CMK (cell line): ENCODE measurements at places on chromosomes 12 and 14.
A peak's percentile ranks its signal among the peaks of the same experiment; 100 is the strongest.

- DNase-seq, result no peak
Observed at GRCh38 chr14:79278798-79279644, 932.3 kb downstream of the DIO2 start.

- DNase-seq, result no peak
Observed at GRCh38 chr12:79409562-79409961, 281.2 kb downstream of the PAWR start.

GRCh38 chr12:65608319-65608916 lies 215.9 kb upstream of the HMGA2 start:
- DNase-seq, result no peak

- no peak for DNase-seq
Observed at GRCh38 chr14:105818712-105819005, 292.3 kb downstream of the TMEM121 start.

DNA sequence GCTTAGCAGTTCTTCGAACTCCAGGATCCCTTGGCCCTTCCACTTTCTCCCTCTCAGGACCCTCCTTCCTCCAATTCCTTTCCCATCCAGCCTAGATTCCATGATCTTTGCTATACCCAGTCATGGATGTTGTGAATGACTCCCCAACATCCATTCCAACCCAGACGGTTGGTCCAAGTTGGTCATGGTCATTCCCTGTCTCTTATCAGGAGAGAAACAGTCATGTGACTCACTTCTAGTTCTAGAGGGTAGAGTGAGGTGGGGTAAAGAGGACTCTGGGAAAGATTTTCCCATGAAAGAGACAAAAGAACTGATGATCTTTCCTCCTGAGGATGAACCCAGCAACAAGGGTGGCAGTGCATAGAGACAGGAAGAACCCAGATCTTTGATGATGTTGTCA lies 9.2 kb upstream of the P2RX7 start:
- no peak for DNase-seq

DNA sequence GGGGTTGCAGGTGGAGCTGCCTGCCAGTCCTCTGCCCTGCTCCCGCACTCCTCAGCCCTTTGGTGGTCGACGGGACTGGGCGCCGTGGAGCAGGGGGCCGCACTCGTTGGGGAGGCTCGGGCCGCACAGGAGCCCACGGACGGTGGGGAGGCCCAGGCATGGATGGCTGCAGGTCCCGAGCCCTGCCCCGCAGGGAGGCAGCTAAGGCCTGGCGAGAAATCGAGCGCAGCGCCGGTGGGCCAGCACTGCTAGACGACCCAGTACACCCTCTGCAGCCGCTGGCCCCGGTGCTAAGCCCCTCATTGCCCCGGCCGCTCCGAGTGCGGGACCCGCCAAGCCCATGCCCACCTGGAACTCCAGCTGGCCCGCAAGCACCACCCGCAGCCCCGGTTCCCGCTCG lies 221.8 kb downstream of the BTG1 start:
- no peak for DNase-seq

DNA sequence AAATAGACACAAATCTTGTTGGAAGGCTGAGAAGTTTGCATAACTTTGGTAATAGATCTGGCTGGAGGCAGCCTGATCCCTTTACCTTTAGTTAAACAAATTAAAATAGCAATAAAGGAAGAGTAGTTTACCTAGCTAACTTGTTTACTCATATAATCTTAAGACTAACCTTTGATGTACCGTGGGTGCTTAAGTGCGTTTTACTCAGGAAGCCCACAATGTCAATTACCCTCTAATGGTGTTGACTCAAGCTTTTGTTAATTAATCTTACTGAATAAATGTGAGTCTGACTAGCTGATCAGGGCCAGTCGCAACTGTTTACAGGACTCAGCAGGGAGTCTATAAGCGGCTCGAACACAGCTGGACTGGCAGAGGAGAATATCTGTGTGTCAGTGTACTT lies 51.5 kb downstream of the FAR2 start:
- no peak for DNase-seq

GRCh38 chr12:6773590-6774351 lies 1.5 kb downstream of the LAG3 start:
- DNase-seq, result no peak

DNA sequence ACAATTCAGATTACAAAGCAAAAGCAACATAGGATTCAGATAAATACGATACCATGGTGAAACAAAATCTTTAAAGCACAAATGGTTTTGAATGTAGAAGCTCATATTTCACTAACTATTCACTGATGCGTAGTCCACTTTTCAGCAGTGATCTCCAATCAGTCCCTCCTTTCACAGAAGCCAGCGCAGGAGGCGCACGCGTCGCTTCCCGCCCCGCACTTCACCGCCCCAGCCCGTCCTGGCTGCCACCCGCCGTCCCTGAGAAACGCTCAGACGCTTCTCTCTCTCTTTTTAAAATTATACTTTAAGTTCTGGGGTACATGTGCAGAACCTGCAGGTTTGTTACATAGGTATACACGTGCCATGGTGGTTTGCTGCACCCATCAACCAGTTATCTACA lies 19.8 kb upstream of the CHFR start:
- DNase-seq, result no peak

DNA sequence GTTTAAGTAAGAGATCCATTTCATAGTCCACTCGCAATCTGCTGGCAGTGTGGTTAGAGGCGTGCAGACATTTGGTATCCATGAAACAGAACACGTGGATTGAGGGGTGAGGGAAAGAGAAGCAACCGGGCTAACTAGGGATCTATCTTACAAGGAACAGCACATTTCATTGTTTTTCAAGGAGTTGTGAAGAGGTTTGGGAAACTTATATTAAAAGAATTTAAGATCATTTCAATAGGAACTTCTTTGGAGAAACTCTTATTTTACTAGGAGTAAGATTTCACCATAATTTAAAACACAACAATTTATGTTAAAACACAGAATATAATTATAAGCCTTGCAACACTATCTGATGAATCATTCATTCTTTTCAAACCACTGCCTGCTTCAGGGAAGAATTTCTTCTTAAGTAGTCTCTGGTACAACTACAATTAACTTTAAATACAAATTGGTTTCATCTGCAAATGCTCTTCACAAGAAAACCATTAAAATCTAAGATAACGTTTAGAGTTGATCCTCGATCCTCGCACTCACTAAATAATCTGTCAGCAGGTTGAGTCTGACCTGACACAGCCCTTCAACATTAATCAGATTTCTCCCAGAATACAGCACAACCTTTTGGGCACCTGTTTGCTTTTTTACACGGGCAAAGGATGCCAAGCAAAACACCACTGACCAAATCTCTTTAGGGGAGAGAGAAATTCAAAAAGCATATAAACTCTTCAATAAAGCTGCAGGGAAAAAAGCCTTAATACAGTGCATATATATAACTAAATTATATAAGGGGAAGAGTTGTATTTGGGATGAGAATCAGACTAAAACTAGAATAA lies 27.3 kb downstream of the PPTC7 start:
- DNase-seq, result no peak

- DNase-seq, result peak; percentile 5
Observed at GRCh38 chr12:84502907-84503787, 409.5 kb downstream of the SLC6A15 start.

- no peak for DNase-seq
Observed at GRCh38 chr12:69987579-69988091, 162.6 kb downstream of the MYRFL start.

DNA sequence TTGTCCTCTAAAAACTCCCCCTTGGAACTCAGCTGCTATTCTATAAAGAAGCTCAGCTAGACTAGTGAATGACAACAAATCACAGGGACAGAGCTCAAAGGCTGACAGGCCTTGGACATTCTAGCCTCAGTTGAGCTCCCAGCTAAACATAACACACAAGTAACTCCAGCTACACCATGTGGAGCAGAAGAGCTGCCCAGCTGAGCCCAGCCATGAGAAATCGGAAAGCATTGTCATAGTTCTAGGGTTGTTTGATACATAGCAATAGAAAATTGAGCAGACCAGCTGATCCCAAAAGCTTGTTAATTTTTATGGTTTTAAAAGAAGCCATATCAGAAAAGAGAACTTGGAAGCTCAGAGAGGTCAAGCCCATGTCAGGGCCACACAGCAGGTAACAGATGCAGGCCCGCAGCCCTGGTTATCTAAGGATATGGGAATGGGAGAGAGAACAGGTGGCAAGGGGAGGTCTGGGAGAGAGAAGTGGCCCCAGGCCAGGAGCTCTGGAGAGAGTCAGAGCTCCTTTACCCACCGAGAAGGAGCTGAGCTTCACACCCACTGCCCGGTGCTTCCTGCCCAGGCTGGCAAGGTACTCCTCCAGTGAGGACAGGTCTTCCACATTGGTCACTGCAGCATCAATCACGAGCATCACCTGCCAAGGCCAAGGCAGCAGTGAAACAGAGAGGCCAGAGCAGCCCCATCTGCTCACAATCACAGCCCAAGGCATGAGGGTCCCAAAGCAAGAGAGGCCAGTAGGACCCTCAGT lies 2.9 kb downstream of the NGB start:
- no peak for DNase-seq

GRCh38 chr12:53049571-53050318 lies at the start of gene TNS2:
Gene TNS2, plus strand, starts transcription at chr12:53050065. Its CDS starts 121 bp downstream, at chr12:53050186.
- DNase-seq, result peak; percentile 64

DNA sequence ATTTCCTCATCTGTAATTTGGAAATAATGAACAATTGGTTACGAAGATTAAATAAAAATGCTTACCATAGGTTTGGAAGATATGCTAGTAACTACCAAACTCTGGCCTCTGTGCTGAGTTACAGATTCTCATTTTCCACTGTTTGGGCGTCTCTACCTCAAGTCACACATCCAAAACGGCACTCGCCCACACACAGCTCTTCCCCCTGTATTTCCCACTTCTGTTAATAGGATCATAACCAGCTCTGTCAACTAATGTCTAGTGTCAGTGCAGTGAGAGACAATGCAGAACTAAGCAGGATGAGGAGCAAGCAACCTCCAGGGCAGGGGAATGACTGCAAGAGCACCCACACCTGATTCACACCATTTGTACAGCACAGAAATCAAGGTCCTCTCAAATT lies 10.9 kb upstream of the SYCP3 start:
- DNase-seq, result no peak

DNA sequence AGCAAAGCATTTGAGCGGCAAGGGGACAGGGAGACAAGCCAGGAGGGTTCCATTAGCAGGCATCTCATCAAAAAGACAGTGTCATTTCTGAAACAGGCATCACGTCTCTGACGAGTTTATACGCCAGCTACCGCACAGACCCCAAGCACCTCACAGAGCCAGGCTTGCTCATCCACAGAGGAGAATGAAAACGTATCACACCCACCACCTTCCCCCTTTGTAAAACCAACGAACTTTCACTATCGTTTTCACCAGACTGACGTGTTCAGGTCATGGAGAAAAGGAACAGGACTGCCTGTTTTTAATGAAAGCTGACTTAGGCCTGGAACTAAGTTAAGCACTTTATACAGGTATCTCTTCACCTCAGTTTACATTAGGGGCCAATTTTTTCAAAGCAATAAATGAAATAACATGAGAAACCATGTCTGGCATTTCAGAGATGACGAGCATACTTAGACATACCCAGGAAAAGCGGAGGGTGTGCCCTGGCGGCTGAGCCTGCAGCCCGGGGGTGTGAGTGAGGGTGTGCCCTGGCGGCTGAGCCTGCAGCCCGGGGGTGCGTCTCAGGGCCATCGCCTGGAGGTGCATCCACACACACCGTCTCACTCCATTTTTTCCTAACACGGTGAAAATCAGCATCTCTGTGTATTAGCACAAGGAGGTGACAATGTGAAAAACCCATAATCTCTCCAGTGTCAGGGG lies 41.9 kb downstream of the STX2 start:
- DNase-seq, result no peak

DNA sequence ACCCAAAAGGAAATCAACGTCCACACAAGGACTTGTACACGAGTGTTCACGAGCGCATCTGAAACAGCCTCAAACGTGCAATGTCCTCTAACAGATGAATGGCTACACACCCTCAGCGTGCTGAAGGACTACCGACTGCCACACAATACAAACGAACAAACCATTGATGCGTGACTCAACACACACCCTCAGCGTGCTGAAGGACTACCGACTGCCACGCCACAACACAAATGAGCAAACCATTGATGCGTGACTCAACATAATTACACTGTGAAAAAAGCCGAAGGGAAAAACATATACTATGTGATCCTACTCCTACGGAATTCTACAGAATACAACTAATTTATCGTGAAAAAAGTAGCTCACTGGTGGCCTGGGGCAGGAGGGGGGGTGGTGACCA lies 25.1 kb upstream of the BTBD6 start:
- DNase-seq, result no peak

DNA sequence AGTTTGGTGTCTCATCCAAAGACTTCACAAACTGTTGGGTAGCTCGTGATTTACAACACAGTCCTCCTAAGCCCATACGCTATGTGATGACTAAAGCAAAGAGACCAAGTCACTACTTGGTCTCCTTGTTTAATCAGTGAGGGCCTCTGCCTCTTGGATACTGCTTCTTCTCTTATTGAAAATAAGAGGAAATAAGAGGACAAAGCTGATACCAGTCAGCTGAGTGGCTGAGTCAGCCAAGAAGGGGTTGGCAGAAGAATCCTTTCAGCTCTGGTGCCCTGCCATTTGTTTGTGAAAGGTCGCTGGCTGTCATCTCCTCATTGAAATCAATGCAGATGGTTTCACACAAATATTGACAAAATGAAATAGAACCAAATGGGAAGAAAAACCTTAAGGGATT lies 67.5 kb upstream of the SLC35F4 start:
- no peak for DNase-seq

- no peak for DNase-seq
Observed at GRCh38 chr12:104095289-104095688, 31.0 kb downstream of the HCFC2 start.

DNA sequence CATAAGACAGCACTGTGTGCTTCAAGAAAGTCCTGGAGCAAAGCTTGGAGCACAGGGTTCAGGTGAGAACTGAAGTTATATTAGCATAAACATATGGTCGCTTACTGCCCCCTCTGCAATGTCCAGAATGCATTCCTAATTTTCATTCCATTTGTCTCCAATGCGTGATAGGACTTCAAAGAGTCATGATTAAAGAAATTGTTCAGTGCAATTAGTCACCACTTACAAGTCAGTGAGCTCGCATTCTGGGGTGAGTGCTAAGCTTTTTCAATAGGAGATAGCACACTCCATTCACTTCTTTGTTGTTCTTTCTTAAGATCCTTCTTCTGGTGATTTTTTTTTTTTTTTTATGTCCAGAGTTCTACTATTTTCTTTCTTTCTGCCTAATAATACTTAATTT lies 398.4 kb downstream of the SYT1 start:
- DNase-seq, result no peak

- DNase-seq, result no peak
Observed at GRCh38 chr12:11431486-11431885, 36.1 kb upstream of the PRB2 start.

DNA sequence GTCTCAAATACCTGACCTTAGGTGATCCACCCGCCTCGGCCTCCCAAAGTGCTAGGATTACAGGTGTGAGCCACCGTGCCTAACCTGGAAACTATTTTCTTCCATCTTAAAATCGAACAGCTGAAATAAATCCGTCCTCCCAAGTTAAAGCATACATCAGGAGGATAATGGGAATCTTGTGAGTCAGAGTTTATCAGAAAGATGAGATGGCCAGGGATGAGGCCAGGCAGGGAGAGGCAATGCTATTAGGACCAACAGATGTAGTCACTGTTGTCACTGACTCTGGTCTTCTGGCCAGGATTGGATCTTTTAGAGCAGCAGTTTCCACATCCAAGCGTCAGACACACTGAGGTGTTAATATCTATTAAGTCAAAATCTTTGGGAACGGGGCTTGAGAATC lies 61.7 kb upstream of the USP44 start:
- no peak for DNase-seq
